BE2C (cell line): ENCODE measurements at places on chromosomes 12 and 14.

GRCh38 chr12:124720681-124721500 is 142.8 kb downstream of the SCARB1 start:
- DNase-seq: peak; percentile 91

- no peak for DNase-seq
Observed at GRCh38 chr12:117213295-117213808, 23.1 kb upstream of the FBXO21 start.

GRCh38 chr14:78141590-78141989 is 28.6 kb upstream of the NRXN3 start:
- no peak for DNase-seq

GRCh38 chr12:29226616-29227015 is 77.5 kb downstream of the FAR2 start:
- DNase-seq: no peak

DNA sequence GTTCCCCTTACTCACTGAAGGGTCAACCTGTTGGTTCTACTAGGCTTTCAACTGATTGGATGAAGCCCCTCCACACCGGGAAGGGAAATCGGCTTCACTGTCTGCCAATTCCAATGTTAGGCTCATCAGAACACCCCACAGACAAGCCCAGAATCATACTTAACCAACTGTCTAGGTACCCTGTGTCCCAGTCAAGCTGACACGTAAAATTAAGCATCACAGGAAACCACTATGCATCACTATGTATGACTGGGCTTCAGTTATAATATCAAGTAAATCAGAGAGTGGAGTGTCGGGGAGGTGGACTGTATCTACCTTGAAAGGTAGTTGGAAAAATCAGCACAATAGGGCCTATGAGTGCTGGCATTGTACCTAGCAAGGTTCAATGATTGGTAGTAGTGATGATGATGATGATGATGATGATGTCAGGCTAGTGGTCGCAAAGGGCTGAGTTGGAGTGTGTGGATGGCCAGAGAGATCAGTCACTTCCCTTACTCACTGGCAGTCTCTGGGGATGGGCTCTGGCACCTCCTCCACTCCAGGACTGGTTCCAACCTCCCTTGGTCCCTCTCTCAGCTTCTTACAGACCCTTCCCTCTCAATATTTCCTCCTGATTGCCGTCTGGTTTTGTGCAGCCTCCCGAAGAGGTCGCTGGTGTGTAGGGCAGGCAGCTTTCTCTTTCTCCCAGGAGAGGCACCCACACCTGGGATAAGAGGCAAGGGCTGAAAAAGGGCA is 3.3 kb upstream of the ATG101 start:
- DNase-seq: no peak

- no peak for DNase-seq
Observed at GRCh38 chr14:102279688-102280348, 25.1 kb downstream of the MOK start.

DNA sequence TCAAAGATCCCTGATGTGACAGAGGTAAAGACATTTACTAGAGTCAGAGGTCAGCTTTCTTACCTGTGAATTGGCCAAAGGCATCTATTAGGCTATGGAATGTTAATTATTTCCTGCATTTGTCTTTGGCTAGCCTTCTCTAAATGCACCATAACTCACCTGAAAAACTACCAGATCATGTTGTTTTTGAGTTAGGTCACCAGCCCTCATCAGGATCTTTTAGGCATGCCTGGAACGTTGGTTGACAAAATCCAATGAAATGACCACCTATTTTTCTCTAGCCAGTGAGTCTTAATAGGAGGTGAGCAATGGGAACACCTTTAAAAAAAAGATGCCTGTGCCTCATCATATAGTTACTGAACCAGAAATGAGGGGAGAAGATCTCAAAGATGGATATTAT is 46.2 kb downstream of the ANO4 start:
- DNase-seq: no peak

GRCh38 chr12:88585077-88585476 is 4.8 kb upstream of the KITLG start:
- no peak for DNase-seq

- no peak for DNase-seq
Observed at GRCh38 chr12:131072451-131073230, 118.9 kb downstream of the ADGRD1 start.

GRCh38 chr14:33568935-33569579 is 381.8 kb downstream of the EGLN3 start:
- DNase-seq: no peak

- DNase-seq: no peak
Observed at GRCh38 chr12:131729254-131729955, 18.5 kb downstream of the SFSWAP start.

DNA sequence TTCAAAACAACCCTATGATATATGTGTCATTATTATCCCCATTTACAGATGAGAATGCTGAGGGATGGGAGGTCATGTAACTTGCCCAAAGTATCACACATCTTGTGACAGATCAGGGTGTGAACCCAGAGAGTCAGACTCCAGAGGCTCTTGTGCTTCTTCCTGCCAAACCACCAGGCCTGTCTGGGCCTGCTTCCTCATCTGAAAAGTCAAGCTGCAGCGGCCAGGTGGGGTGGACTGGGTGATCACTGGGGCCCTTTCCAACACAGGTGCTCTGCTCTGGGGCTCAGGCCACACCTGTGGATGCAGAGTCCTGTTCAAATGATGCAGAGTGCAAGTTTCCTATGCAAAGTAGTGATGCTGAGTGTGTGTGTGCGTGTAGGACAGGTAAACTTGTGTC is 26.7 kb downstream of the TSPAN11 start:
- no peak for DNase-seq

GRCh38 chr12:28184375-28184774 is 5.9 kb upstream of the CCDC91 start:
- no peak for DNase-seq

DNA sequence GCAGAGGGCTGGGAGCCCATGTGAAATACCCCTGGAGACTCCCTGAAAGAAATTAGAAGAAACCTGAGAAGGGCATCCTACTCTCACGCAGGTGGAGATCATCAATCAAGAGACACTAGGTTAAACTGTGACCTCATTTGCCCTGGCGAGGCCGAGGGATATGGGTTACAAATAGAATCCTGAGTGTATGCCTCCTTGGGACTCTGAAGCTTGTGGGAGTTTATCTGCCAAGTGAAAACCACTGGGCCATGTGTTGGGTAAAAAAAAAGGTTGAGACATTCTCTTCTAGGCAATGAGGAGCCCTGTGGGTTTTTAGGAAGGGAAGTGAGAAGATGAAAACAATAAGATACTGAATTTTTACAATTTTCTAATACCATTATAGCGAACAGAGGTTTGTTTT is 160.7 kb upstream of the ARID2 start:
- DNase-seq: no peak
